NCI-H1930 (cell line): ENCODE measurements at places on chromosomes 12 and 14.

DNA sequence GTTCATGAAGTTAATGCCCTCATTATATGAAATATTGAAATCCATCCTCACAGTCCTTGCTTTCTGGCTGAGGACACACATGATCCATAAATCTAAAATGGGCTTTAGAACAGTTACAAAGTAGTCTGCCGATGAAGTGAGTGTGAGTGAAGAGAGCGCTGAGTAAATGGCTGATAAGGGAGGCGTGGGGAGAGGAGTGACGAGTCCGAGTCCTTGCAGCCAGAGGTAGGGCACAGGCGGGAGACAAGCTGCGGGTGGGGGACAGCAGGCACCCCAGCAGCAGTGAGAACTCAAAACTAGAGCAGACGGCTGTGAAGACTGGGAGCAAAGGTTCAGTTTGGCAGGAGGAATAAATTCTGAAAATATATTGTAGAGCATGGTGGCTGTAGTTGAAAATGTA, 140.1 kb upstream of the ATP2B1 start:
- no peak for DNase-seq

DNA sequence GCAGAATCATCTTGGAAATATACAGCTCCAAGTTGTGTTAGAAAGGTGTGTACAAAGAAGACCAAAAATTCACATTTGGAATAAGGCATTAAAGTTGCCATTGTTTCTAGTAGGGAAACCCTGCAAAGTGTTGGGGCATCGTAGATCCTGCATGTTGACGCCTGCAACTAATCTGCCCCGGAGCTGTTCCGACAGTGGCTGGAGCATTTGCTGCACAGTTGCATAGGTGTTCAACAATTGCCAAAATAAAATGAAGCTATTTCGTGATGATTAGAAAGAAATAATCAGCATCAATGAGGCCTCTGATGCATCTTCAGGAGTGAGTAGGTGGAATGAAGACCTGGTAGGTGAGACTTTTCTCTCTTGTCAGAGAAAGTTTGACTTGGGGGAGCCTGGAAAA, 47.3 kb downstream of the DAD1 start:
- DNase-seq, result no peak

GRCh38 chr14:54253195-54253947, 143.4 kb upstream of the CDKN3 start:
- no peak for DNase-seq

GRCh38 chr12:124254126-124254525, 40.8 kb upstream of the RFLNA start:
- no peak for DNase-seq

DNA sequence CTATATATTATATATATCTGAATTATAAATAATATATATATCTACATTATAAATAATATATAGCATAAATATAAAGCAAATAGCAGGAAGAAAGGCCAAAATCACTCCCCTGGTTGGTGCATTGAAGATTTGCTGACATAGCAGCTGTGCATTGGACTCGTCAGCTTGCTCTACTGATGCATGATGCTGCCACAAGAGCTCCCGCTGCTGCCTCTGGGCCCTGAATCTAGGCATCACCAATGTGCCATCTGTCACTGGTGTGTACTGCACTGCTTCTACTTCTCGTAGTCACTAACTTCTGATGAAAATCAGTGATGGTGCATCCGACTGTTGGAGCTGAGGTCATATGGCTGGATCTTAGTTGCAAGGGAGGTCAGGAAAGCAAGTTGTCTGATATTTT, 205.0 kb downstream of the ADAMTS20 start:
- no peak for DNase-seq

DNA sequence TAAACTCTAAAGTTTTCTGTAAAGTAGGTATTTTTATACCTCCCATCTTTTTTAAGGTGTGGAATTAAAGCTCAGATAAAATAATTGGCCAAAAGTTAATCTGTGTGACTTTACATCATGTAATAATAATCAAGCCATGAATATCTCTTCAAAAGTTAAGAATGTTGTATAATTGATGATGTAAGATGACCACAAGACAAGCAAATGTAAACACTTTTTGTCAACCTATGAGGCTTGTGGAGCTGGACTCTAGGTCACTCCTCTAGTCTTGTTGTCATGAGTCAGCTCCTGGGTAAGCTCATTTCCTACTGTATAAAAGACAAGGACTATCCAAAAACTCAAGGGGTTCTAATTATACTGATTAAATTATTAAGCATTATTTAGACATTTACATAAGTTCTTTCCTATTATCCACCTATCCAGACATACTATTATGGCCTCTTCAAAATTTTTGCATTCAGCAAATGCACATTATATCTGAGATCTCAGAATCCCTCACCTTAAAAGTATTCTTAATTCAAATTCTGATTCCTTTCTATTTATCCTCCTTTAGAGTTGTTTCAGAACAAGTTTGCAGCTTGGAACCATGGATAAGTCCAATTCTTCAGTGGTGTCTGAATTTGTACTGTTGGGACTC, at the start of gene OR4K5:
TSS of gene OR4K5 (plus strand) at position 587 of the 637 bp plus-strand sequence. CDS start at position 587, 0 bp downstream.
- no peak for DNase-seq

DNA sequence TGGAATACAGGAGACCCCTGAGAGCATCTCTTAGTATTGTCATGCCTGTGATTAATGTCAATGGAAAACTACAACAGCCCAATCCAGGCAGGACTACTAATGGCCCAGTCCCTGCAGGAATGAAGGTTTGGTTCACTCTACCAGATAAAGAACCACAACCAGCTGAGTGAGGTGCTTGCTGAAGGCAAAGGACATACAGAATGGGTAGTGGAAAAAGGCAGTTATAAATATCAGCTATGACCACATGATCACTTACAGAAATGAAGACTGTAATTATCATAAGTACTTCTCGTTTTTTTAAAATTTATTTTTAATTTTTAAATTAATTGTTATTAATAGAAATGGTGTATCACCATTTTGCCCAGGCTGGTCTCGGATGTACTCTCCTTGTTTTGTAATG, 17.2 kb upstream of the LPCAT3 start:
- no peak for DNase-seq

- no peak for DNase-seq
Observed at GRCh38 chr14:64702493-64703394, 1.5 kb upstream of the PLEKHG3 start.

- no peak for DNase-seq
Observed at GRCh38 chr14:103662591-103662990, 33.6 kb downstream of the KLC1 start.

DNA sequence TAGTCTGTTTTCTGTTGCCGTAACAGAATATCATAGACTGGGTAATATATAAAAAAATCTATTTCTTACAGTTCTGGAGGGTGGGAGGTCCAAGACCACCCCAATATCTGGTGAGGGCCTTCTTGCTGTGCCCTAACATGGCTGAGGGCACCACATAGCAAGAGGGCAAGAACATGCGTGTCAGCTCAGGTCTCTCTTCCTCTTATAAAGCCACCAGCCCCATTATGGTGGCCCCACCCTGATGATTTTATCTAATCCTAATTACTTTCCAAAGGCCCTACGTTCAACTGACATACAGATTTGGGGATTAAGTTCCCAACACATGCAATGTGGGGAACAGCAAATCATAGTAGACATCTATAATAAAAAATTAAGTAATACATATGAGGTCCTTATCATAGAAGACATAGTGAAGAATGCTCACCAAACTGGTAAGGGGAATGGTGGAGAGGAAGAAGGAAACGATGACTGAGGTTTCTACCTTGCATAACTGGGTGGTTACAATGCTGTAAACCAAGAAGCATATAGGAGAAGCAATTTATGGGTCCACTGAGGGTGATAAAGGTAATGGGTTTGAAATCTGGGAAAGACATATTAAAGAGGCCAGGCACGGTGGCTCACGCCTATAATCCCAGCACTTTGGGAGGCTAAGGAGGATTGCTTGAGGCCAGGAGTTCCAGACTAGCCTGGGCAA, 27.0 kb downstream of the BTBD7 start:
- DNase-seq, result no peak

DNA sequence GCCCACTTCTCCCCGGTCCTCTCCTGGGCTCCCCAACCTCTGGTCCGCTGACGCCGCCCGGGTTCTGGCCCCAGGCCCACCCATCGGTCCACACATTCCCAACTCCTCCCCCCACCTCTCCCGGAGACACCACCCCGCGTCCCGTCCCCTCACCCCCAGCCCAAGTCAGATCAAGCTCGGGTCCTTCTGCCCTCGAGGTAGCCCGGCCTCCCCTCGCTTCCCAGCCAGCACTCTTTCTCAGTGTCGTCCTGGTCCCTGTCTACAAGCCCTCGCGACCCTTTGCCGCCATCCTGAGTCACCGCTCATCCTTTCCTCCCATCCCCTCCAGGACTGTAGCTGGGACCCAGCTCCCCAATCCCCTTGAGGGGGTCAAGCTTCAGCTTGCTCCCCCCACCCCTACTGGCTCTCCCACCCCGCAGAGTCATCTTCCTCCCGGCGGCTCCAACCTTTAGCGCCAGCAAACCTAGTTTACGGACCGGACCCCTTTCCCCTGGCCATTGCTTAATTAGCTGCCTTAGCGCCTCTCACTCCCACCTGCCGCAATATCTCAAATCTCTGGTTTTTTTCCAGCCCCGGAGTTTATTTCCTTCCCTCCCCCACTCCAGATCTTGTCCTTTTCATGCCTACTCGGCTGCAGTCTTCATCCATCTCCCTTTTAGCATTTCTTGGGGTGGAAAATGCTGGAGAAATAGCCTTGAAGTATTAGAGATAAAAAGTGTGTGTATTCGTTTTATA, 1.1 kb downstream of the PPP4R4 start:
- DNase-seq, result no peak

DNA sequence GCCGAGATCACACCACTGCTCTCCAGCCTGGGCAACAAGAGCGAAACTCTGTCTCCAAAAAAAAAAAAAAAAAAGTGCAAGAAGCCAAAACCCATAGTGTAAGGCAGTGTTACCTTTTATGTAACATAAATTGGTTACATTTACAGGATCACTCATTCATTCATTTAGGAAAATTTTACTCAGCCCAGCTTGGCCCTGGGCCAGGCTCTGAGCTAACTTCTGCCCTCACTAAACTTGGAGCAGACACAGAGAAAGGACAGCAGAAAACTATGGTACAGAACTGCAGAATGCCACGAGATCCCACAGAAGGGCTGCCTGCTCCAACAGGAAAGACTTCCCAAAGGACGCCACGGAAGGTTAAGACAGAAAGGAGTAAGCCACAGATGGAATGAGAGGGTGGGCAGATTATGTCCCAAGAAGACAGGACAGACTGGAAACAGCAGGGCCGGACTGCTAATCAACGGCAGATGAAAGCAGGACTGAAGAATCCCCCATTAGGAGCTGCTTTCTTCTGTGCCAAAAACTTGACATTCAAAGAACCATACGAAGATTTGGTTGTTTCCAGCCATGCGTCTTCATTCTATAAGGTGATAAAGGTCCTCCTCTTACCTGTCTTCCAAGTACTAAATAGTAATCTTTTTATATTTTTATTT, 18.9 kb downstream of the PPP1R13B start:
- no peak for DNase-seq

GRCh38 chr14:33045760-33046159, 107.1 kb downstream of the NPAS3 start:
- no peak for DNase-seq

GRCh38 chr14:42110167-42110566, 503.5 kb downstream of the LRFN5 start:
- no peak for DNase-seq
